ENCODE measurements at places on chromosomes 5 and 9.

DNA sequence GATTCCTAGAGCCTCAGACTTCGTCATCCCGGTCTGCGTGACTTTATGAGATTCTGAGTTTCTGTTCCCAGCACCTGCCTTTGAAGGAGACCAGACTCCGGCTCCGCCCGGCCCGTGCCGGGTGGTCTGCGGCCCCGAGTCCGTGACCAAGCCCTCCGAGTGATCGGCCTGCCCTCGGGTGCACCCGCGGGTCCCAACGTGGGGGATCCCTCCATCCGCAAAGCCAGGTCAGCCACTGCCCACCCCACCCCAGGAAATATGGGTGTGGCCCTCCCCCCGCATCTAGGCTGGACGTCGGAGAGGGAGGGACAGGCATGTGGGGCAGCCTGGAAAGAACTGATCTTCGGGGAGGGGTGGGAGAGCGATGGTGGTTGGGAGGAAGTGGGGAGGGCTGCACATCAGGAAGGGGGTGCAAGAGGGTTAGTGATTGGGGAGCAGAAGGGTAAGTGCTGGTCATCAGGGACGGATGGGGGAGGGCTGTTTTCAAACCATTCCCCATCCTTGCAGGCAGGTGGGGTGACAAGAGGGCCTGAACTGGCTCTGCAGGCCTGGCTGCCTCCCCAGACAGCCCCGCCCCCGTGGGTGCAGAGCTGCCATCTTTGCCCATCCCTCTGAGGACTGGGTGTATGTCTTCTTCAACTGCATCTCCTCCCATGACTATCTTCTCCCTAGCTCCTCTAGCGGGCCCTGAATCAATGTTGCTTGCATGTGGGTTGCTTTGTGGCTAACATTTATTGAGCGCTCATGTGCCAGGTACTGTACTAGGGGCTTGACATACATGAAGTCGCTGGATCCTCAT is 747 bp downstream of the LRSAM1 start:
- no peak for DNase-seq

DNA sequence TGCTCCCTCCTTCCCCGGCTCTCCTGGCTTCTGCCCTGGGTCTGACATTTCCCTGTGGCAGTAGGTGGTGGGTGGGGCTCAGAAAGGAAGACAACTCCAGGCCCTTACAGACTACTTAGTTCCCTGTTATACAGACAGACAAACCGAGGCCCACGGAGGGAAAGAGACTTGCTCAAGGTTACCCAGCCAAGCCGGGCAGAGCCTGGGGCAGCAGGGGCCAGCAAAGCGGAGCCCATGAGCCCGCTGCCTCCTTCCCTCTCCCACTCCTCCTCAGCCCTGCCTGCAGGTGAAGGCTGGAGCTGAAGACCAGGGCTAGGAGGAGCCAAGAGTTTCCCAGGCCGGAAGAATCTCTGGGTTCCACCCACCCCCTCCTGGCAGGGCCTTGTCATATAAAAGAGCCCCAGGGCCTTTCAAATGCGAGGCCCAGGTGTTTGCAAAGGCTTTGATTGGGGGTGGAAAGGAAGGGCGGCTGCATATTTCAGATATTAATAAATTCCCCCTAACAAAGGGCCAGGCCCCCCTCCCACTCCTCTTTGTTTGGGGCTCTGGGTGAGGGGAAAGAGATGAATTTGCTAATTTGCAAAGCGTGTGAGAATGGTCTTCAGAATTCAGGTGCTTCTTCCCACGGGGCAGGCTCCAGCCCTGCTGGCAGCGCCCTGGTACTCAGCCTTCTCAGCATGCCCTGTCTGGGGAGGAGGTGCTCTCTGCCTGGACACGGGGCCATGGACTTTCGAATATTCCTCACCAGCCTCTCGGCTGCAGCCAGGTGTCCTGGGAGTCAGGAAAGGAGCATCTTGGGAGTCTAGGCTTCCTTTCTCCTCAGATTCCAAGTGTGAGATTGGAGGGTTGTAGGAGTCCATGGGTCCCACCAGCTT is 21.5 kb downstream of the SLC6A7 start:
- DNase-seq: no peak

DNA sequence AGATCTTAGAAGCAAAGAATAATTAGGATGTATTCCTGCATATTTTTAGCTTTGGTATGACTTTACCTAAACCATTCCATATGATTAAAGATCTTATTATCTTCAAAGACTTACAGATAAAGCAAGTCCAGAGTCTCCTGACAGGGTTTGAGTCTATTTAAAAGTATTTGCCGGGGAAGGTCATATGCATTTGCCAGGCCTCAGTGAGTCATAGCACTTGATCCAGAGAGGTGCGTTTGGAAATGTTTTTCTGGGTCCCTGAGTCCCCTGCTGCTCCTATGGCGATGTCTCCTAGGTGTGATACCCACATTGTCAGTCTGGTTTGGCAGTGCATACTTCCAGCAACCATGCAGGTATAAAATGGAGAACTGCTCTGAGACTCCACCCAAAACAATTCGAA is 217.0 kb downstream of the FBXL7 start:
- DNase-seq: no peak

DNA sequence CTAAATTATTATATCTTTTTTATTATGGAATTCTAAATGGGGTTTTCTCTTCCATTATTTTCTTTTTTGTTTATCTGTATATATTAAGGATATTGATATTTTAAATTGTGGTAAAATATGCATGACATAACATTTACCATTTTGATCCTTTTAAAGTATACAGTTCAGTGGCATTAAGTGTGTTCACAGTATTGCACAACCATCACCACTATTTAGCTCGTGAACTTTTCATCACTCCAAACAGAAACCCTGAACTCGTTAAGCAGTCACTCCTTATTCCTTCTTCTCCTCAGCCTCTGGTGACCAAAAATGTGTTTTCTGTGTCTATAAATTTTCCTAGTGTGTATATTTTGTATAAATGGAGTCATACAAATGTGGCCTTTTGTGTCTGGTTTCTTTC is 188.2 kb downstream of the CCDC171 start:
- DNase-seq: no peak

DNA sequence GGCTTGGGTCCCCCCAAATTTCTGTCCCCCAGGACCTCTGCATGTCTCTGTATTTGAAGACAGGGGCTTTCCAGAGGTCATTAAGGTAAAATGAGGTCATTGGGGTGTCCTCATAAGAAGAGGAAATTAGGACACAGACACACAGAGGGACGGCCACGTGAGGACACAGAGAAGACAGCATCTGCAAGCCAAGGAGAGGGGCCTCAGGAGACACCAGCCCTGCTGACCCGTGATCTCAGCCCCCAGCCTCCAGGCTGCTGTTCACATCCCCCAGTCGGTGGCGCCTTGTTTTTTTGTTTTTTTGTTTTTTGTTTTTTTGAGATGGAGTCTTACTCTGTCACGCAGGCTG is 1.2 kb upstream of the CCDC183 start:
- no peak for DNase-seq

DNA sequence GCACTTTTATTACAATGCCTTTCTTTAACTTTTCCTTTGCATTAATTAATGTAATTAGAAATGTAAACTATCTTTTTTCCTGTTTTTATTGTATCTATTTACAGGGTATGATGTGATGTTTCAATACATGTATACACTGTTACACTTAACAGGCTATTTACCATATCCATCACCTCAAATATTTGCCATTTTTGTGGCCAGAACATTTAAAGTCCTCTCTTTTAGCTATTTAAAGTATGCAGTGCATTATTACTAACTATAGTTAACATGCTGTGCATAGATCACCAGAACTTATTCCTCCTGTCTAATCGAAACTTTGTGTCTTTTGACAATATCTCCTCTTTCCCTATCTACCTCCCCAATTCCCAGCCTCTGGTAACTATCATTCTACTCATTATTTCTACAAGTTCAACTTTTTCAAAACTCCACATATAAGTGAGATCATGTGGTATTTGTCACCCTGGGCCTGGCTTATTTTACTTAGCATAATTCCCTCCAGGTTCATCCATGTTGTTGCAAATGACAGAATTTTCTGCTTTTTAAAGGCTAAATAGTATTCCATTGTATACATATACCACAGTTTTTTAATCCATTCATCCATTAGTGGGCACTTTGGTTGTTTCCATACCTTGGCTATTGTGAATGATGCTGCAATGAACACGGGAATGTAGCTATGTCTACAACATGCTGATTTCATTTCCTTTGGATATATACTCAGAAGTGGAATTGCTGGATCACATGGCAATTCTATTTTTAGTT is 32.8 kb downstream of the OR2K2 start:
- no peak for DNase-seq

DNA sequence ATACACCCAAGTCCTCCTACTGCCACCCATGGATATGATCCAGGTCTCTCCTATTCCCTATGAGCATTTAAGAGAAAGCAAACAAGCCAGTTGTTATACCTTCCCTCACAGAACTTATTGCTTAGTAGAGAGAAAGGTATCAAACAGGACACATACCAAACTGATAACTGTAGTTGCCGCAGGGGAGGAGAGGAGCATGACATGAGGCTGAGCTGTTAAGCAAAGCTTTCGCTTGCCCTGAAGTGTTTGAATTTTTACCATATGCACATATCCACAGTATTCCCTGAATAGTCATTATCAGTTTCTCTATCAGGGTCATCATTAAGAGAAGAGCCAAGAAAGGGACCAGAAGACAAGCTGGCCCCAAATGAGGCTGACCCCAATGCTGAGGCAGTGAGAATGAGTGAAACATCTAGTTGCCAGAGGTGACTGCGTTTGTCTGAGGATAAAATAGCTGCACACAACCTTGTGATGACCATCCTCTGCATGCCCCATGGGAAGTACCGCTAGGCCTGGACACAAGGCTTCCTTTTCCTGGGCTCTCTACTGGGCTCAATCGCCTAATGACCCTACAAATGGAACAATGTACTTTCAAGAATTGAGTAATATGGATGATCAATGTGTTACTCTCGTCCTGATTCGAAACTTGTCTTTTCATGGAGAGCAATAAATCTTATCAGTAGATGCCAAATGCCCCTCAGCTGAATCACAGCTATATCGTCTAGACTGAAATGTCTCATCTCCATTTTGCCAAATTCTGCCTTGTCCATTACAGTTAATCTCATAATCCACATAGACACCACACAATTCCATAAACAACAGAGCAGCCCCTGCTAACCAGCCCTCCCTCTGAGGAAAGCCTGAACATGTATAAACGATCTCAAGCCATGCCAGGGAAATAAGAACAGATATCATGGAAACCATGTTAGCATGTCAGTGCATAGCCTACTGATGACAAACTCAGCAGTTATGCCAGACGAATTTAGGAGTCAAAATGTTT is 4.3 kb upstream of the IFNK start:
- no peak for DNase-seq

GRCh38 chr9:32581512-32582143 is 8.7 kb upstream of the NDUFB6 start:
- DNase-seq: no peak

GRCh38 chr5:141867651-141868050 is 10.6 kb downstream of the PCDH1 start:
- DNase-seq: no peak

Measured in hypothalamus (tissue), 51 donors.